ENCODE measurements at places on chromosomes 11 and 22.
A peak's percentile ranks its signal among the peaks of the same experiment; 100 is the strongest.

DNA sequence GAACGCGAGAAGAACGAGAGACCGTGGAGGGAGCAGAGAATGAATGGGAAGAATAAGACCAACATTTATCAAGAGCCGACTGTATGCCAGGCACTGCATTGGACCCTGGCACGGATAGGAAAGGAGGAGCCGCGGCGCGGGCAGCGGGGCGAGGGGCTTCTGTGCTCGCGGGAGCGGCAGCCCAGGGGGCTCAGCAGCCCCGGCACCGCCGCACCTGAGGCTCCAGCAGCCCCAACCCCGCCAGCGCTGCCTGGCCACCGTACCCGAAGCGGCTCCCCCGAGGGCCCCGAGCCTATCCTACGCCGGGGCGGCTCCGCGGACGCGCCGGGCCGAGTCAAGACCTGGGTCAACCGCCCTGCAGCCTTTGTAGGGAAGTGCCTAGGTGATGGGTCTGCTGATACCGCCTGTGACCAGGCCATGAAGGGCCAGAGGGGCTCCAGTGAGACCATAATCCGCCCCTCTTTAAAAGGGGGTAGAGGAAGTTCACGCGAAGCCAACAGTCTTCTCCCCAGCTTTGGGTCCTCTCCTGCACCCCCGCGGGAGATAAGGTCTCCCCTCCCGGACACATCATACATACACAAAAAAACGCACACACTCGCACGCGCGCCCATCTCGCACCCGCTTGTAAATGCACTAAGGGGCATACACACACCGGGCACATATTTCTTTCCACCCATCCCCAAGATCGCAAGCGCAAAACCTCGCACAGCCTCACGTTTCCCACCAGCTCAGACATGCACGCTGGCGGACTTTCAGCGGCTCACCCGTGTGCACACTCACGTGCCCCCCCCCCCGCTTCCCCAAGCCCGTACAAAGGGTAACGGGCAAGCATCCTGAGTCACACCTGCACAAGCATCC, 935 bp upstream of the RTN4RL2 start:
- DNase-seq: no peak

GRCh38 chr22:19085233-19085718, 36.9 kb downstream of the DGCR2 start:
- DNase-seq: no peak

DNA sequence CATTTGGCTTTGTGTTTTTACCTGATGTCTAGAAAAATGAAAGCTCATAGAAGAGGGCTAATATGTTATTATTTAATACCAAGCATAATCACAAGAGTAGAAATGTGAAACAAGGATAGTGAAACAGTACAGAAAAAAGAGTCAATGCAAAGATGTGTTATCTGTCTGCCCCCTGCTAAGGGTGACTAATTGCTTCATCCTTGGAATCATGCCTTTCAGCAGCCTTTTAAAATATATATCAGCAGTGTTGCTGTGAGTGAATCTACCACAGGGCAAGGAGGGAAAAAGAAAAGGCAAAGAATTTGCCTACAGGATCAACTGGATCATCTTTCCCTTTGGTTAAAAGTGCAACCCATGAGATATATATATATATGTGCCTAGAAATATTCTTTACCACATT, 867.2 kb upstream of the RAG2 start:
- no peak for DNase-seq

GRCh38 chr11:32312206-32312817, 123.0 kb downstream of the WT1 start:
- DNase-seq: no peak

DNA sequence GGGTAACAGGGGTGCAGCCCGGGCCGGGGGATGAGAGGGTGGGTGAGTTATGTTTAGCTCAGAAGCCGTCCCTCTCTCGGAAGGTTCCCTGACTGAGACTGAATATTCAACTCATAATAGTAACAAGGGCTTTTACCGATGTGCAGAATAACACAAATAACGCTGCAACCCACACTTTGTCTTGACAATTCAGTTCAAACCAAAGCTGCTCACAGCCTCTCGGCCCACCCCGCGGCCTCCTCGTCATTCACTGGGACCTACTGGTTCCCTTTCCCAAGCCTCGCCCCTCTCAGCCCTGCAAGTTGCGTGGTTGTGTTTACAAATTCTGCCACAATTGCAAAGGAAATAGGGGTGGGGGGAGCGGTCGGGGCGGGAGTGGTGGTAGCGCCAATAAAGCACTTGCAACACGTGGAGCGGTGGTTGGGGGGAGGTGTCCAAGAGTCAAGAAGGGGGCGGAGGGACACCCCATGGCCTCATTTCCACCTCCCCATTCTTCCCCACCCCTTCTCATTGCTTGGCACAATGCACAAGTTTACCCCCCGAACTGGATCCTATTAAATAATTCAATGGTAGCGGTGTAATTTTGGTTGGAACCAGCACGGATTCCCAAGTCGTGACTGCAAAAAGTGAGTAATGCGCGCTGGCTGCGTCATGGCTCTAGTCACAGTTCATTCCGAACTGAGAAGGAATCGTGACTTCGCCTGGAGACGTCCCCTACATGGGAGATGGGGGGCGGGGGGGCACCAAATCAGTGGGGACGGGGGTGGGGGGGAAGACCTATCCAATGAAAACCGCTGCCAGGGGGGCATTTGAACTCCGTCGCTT, 102.0 kb upstream of the HSD17B12 start:
- DNase-seq: no peak

GRCh38 chr11:3986301-3986700, 108.3 kb upstream of the RRM1 start:
- no peak for DNase-seq

DNA sequence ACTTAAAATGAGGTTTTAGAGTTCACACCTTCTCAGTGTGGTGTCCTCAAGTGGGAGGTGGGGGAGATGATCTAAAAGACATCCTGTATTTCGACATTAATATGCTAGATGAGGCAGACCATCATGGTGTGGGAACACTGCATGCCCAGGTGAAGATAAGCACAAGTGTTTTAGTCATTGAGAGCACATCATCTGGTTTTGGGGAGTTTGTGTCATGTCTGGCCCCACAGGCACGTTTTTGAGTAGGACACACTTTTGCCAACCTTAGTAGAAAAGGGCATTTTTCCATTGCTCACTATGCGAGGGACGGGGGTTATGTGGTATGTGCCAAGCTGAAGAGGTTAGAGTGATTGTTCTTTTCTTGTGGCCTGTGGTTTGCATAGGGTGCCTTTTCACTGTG, 189.3 kb downstream of the DBX1 start:
- DNase-seq: no peak

DNA sequence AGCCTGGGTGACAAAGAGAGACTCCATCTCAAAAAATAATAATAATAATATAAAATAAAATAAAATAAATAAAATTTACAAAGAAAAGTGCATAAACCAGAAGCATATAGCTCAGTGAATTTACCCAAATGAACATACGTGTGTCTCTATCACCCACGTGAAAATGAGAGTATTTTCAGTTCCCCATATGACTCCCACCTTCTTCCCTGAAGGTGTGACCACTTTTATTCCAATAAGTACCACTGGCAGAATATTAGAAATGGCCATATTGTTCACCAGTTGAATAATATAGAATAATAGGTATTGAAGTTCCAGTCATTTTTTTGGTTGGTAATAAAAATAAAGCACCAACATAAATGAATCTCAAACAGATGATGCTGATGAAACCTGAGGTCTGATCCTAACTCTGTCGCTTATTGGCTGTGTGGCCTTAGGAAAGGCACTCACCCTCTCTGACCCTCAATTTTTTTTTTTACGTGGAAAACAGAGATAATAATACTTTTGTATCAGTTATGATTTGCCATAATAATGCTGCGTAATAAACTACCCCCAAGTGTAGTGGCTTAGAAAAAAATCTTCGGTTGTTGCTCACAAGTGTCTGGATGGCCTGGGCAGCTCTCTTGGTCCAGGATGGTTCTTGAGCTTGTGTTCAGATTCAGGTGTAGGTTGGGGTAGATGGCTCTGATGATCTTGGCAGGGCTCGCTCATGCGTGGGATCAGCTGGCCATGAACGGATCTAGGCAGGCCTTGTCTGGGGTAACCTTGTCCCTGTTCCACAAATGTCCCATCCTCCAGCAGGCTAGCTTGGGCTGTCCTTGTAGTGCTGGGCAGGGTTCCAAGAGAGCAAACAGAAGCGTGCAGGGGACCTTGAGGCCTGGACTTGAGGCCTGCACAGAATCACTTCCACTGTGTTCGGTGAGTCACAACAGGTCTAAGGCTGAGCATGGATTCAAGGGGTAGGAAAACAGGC, 88.1 kb downstream of the MYO18B start:
- DNase-seq: no peak

GRCh38 chr11:121067962-121068647, 32.9 kb upstream of the TECTA start:
- no peak for DNase-seq

GRCh38 chr22:20567993-20568417, 60.6 kb downstream of the MED15 start:
- peak; percentile 47 for DNase-seq

DNA sequence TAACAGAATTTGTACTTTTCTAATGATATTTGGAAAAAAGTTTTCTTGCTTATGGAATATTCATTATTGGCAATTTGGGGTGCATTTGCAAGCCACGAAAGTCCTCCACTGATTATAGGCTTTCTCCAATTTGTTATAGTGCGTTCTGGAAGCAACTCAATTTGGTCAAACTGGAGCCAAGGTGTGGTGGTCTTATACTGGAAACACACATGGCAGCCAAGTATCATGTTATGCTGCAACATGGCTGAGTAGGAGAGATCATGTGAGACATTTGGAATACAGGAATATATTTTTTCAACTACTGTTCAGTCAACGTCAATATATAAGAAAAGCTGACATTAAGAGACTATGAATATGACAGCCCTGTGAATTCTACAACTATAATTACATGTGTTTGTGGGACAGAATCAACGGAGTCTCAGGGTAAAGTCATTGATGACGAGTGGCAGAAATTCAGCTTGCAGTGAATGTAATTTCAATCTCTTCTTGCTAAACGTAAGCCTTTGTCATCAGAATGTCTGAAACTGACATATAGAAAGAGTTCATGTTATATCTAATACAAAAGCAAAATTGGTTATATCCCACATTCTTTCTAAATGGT, 83.8 kb upstream of the FIBIN start:
- DNase-seq: no peak

DNA sequence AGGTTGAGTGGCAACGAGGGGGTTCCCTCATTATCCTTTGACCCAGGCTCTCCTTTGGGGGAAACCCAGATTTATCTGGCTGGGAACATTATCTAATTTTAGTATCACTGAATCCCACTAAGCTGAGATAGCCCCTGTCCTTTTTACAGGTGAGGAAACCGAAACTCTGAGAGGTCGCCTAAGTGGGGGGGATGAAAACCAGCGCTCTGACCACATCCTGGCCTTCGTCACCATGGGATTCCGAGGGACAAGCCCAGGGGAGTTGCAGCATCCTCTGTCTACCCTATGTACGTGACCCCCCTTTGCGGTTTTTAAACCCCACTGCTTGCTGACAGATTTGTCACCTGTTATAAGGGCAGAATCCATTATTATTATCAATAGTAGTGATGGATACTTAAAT, 61.0 kb downstream of the ISX start:
- no peak for DNase-seq

DNA sequence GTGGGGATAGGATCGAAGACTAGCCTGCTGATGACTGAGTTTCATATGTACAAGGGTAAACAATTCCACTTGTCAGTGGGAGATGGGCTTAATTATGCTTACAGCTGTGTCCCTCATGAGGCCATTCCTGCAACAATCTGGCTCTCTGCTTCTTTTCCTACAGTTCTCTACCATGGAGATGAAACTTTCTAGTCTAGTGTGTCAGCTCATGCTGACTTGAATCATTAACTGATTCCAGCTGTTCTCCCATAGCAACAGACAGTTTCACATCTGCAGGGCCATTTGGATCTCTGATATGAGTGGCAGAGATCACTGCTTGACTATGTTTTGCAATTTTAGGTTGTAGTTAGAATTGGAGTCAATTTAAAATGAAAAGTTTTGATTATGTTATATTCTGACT, 1251.7 kb upstream of the RAG2 start:
- DNase-seq: no peak

DNA sequence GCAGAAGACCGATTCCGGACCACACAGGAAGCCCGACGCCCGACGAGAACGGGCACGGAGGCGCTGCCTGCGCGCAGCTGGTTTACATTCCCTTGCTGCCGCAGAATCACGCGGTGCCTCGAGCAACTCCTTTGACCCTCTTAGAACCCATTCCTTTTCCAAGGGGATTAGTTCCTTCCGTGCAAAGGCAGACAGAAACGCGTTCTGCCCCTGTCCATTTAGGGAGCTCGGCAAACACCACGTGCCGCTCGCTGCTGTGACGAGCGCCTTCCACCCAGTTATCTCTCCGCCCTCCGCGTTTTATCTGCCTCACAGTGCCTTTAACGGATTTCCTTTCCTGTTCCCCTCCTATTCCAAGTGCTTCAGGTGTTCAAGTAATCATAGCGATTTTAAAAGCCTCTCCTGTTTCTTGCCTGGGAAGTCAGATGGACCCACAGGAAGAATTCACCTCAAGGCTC, 24.1 kb upstream of the MICAL3 start:
- no peak for DNase-seq

GRCh38 chr11:126165757-126166156, 45.7 kb downstream of the RPUSD4 start:
- no peak for DNase-seq

DNA sequence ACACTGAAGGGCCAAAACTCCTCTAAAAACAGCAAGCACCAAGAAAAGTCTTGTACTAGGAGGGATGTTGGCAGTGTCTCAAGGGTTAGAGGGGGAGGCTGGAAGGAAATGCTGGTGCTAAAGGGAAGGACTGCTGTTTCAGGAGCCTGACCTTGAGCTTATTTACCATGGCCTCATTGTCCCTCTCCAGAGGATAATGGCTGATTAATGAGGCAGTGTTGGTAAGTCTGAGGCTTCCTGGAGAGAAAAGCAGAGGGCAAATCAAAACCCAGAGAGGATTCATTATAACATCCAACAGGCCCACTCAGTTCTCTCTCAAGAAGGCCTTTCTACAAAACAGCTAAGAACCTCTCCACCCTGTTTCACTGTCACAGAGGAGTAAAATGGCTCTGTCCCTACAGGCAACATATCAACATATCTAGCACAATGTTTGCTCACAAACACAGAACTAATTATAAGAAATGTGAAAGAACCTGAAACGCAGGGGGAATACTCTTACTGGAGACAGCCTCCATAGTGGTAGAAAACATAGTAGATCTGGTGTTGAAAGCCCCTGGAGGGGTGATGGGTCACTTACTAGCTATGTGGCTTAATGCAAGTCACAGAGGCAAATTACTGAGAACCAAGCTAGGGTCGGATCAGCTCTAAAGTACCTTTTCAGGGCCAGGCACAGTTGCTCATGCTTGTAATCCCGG, 31.4 kb downstream of the NUMA1 start:
- DNase-seq: peak; percentile 34

DNA sequence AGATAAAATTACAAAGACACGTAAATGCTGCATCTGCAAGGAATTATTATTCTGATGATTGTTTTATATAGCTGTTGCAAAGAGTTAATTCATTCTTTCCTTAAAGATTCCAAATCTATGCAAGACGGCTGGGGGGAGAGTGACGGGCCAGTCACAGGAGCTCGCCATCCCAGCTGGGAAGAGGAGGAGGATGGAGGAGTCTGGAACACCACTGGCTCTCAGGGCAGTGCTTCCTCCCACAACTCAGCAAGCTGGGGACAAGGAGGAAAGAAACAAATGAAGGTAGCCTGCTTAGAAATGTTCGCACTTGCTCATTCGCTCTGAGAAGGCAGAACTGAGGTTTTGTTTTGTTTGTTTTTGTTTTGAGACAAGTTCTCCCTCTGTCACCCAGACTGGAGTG, 73.0 kb upstream of the ADSL start:
- DNase-seq: no peak

- DNase-seq: no peak
Measured at GRCh38 chr22:44213489-44214043, 32.8 kb downstream of the PARVG start.

All from WERI-Rb-1 (cell line).